ENCODE measurements at places on chromosomes 12 and 14.

- DNase-seq, result no peak
Measured at GRCh38 chr14:68962681-68963080, 16.4 kb downstream of the ACTN1 start.

DNA sequence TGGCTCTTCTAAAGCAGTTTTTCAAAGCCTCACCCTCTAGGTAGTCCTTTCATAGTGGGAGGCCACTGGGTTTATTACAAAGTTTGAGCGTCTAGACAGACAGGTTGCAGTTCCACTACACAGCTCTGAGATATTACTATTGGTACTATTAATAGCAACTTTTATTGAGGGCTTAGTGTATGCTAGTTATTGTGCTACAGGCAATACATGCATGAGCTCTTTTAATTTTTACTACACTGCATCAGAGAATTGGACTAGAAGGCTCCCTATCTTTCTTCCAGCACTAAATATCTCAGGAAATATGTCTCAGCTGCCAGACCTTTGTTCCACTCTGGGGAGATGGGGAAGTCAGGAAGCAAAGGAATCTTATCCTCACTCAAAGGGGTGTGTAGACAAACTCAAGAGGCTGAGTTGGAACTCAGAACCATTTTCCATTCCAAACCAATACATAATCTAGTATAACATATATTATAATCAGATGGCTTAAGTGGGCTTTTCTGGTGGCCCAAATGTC lies 161.8 kb upstream of the SLC38A2 start:
- DNase-seq, result no peak

DNA sequence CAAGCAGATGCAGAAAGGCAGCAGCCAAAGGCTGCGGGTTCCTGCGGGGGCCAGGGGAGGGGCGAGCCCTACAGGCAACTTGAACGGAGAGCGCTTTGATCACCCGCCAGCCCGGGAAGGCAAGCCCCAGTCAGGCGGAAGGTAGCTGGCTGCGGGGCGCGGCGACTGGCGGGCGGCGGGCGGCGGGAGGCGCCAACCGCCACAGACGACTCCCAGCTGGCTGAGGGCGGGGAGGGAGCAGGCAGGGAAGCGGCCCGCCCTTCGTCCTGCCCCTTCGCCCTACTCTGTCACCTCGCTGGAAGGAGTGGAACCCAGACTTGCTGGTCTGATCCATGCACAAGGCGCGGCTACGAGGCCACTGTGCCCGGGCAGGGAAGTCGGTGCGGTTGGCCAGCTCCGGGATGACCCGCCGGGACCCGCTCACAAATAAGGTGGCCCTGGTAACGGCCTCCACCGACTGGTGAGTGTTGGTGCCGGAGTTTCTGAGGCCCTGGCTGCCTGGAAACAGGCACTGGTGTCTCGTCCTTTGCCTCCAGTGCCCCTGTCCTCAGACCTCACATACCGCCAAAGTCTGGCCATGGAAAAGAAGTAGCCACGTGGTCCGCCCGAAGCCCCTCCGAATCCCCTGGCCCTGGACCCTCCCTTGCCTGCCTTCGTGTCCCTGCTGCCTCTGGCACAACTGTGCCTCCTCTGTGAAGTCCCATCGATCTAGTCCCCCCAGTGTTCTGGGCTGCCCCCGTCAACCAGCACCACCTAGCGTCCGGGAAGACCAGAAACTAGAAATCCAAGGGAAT lies 15.4 kb upstream of the CARMIL3 start:
- peak; percentile 61 for DNase-seq

- DNase-seq, result no peak
Measured at GRCh38 chr14:96956464-96957239, 159.5 kb downstream of the VRK1 start.

- no peak for DNase-seq
Measured at GRCh38 chr14:61153914-61154545, 127.1 kb downstream of the TMEM30B start.

DNA sequence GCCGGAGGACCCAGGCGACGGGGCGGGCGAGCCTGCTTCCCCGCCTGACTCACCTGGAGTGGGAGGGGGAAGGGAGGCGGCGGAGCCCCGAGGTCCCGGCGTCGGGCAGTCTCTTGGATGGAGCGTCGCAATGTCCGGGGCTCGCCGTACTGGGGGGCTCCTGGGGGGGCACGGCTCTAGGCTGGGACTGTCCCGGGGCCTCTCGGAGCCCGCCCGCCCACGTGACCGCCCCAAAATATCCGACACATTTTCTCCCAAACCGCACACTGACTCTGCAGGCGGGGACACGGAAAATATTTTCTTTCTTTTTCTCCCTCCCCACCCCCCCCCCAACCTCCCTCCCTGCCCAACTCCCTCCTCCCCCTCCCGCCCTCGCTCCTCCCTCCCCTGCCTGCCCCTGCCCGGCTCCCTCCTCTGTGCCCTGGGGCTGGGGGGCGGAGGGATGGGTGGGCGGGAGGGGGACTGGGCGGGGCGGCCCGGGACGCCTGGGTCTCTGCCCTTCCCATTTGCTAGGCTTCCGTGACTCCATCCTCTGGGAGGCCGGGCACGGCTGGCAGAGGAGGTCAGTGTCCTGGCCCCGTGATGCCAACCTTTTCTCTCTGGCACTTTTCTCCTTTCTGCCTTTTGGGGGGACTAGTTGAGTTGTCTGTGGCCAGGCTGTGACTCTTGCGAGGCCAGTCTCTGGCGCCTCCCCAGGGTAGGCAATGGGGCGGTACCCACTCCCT lies at the start of gene RARG:
Gene RARG (minus strand): TSS at position 289 of the 725 bp plus-strand sequence. CDS start 4,664 bp downstream, outside the sequence.
- peak; percentile 66 for DNase-seq

- no peak for DNase-seq
Measured at GRCh38 chr12:9252256-9252655, 44.1 kb upstream of the PZP start.

GRCh38 chr12:96014943-96015599 lies 18.9 kb upstream of the HAL start:
- DNase-seq, result no peak

DNA sequence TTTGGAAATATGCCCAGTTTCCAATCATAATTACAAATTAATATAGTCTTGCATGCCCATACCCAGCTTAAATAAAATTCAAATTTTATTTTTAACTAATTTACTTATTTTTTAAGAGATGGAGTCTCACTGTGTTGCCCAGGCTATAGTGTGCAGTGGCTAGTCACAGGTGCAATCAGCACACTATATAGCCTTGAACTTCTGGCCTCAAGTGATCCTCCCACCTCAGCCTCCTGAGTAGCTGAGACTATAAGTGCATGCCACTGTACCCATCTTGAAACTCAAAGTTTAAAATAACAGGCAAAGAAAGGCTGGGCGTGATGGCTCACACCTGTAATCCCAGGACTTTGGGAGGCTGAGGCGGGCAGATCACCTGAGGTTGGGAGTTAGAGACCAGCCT lies 10.3 kb downstream of the MLH3 start:
- DNase-seq, result no peak

GRCh38 chr12:38157274-38157932 lies 159.2 kb upstream of the ALG10B start:
- no peak for DNase-seq

DNA sequence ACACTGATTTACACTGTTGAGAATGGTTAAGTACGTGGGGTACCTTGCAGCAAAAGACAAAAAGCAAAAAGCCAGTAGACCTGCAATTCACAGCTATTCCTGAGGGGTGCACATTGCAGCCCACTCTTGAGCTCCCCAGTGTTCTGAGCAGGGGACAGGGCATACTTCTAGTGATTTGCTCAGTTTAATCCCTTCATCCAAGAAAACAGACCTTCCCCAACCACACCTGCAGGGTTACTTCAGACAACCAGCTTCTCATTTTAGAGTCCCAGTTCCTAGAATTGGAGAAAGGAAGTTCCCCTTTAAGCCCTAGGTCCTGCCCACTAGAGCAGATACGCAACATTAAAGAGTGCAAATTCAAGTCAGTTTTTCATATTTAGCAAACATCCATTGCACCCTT lies 3.6 kb upstream of the WSB2 start:
- no peak for DNase-seq

- peak; percentile 25 for DNase-seq
Measured at GRCh38 chr12:26647088-26647487, 185.9 kb downstream of the ITPR2 start.

Data from fibroblast of skin of abdomen (primary cell).